Parietal lobe (tissue), 2 donors: ENCODE measurements at places on chromosomes 3 and 15. TPM values are rescaled to one million over a fixed set of nuclear protein-coding genes. Genes with fewer than 3 reads are reported as not detected.

ZKSCAN7 gene
- 47.3 TPM for total RNA-seq

CCR4 gene
- total RNA-seq, result not detected

IQCF5 gene
- total RNA-seq, result not detected

PEX5L gene
- 45.4 TPM for total RNA-seq

TATDN2 gene
- total RNA-seq, result 24.7 TPM

ZNF717 gene
- 45.1 TPM for total RNA-seq

THAP10 gene
- total RNA-seq, result 4.1 TPM

PLAAT1 gene
- 7.8 TPM for total RNA-seq

PSTPIP1 gene
- not detected for total RNA-seq

SLITRK3 gene
- total RNA-seq, result 4.7 TPM

TRIM59 gene
- 14.1 TPM for total RNA-seq

AP3B2 gene
- total RNA-seq, result 104 TPM

CPN2 gene
- total RNA-seq, result not detected

BHLHE40 gene
- total RNA-seq, result 5.6 TPM

DUT gene
- 41.3 TPM for total RNA-seq

GOLGA6L9 gene
- 20.7 TPM for total RNA-seq

MKRN2 gene
- 38.2 TPM for total RNA-seq

CIP2A gene
- total RNA-seq, result 31.6 TPM

GXYLT2 gene
- total RNA-seq, result 3.4 TPM

EPM2AIP1 gene
- total RNA-seq, result 59.2 TPM

DPPA2 gene
- total RNA-seq, result not detected

TUSC7 gene
- total RNA-seq, result not detected

STRC gene
- 1.6 TPM for total RNA-seq

CAMK2N2 gene
- total RNA-seq, result 3.4 TPM
